ENCODE measurements at places on chromosomes 5 and 9. TPM values are rescaled to one million over a fixed set of nuclear protein-coding genes. Genes with fewer than 3 reads are reported as not detected.

EDIL3 gene
- total RNA-seq = 114 TPM

ZNF622 gene
- total RNA-seq = 33.2 TPM

PCBD2 gene
- 10.4 TPM for total RNA-seq

PAX5 gene
- total RNA-seq = 0.46 TPM

PIP5K1B gene
- total RNA-seq = 7.6 TPM

PCDHGB7 gene
- 18.2 TPM for total RNA-seq

SLC25A2 gene
- 0.23 TPM for total RNA-seq
